ENCODE measurements at places on chromosomes 1 and 21.
A peak's percentile ranks its signal among the peaks of the same experiment; 100 is the strongest.

DNA sequence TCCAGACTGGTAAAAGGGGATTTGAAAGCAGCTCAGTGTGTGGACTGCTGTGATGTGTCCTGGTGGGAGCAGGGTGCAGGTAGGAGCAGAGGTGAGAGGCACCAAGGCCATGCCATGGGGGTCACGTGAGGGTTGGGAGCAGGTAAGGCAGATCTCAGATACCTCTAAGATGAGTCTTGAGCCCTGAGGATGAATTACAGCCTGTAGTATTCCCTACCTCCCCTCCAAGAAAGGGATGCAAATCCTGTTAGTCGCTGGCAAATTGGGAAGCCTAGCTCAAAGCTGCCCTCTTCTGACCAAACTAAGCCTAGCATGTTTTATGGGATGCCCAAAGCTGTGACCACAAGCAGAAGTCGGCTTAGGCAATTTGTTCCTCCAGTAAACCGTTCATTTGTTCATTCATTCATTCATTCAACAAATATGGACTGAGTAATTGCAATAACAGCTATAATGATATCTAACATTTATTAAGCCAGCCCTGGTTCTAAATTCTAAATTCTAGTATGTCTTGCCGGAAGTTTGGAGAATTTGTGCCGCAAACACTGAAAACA lies 3.9 kb upstream of the NUAK2 start:
- DNase-seq, result peak; percentile 51

DNA sequence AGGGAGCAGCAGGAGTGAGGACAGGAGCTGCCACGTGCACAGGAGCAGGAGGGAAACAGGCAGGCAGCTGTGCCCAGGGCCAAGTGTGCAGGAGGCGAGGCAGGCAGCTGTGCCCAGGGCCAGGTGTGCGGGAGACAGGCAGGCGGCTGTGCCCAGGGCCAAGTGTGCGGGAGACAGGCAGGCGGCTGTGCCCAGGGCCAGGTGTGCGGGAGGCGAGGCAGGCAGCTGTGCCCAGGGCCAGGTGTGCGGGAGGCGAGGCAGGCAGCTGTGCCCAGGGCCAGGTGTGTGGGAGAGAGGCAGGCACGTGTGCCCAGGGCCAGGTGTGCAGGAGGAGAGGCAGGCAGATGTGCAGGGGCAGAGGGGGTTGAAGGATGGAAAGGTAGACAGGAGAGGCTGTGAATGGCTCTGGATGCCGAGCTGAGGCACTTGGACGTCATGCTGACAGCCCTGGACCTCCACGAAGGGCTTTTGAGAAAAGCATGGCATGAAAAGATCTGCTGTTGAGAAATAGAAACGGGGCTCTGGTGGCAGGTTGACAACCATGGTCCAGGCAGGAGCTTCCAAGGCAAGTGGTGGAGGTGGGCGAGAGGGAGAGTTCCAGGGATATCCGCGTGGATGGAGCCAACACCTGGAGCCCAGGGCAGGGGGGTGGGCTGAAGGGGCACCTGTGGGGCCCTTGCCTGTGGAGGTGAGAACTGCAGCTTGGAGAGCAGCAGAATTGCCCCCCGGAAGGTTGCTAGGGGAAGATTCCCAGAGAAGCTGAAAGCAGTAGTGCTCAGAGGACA lies 19.1 kb upstream of the NPHP4 start:
- DNase-seq, result no peak

GRCh38 chr1:210412240-210412639 lies 83.5 kb downstream of the HHAT start:
- no peak for DNase-seq

DNA sequence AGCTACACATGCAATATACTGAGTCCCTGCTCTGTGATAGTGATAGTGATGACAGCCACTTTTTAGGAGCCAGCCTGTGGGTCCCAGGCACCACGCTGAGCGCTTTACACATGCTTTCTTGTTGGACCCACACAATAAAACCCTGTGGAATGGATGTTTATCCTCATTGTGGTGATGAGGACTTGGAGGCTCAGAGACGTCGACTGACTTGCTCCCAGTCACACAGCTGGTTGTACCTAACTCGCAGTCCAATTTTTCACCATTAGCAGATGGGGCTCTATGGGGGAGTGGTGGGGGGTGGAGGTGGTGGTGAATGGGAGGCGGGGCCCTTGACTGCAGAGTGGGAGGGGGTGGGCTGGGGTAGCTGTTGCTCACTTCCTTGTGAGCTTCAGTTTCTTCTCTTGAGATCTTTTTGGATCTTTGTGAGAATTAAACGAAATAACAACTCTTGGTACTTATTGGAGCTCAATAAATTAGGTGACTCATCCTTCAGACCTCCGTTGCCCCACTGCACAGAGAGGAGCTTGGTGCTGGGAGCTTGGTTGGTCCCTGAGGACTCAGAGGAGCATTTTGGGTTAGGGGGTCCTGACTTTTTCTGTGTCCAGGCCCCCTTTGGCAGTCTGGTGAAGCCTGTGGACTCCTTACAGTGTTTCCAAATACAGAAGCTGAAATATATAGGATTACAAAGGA lies 61.8 kb upstream of the CD1D start:
- no peak for DNase-seq

GRCh38 chr1:27581823-27582243 lies 22.1 kb downstream of the AHDC1 start:
- DNase-seq, result no peak

GRCh38 chr1:56897150-56898004 lies 42.8 kb downstream of the C8A start:
- no peak for DNase-seq

Measured in activated CD4-positive, alpha-beta T cell treated with anti-CD3 and anti-CD28 coated beads, Interleukin-2, amount 50 U/mL, for 4 hours (primary cell).